HS-27A (cell line): ENCODE measurements at places on chromosomes 16 and 17.

- DNase-seq, result no peak
Measured at GRCh38 chr17:48814504-48814903, 2.5 kb downstream of the TTLL6 start.

GRCh38 chr17:7336240-7337175 is at the start of gene ACAP1:
ACAP1 (plus strand) TSS chr17:7336529; CDS start chr17:7336735, 206 bp downstream.
- DNase-seq, result no peak

- DNase-seq, result no peak
Measured at GRCh38 chr17:14158707-14159106, 78.0 kb downstream of the CDRT15 start.

DNA sequence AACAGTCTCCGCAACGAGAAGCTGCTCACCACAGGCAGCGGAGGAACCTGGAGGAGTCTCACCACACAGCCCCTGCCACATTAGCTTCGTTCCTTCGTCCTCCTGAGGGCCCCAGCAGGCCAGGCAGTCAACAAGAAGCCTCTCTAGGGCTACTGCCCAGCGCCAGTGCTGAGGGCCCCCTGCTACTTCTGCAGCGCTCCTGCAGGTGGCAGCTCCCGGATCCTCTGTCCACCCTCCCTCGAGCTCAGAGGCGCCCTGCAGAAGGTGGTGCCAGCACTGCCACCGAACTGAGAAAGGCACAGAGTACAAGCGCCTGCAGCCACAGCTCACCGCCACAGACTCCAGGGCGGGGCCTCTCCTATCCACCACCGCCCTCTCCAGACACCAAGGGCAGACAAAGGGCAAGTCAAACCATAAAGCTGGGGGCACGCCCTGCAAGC is 27.3 kb downstream of the KDM8 start:
- DNase-seq, result no peak

- no peak for DNase-seq
Measured at GRCh38 chr16:68782198-68783174, 45.4 kb downstream of the CDH1 start.

- no peak for DNase-seq
Measured at GRCh38 chr17:4724650-4725049, 6.6 kb upstream of the MED11 start.

- DNase-seq, result no peak
Measured at GRCh38 chr17:37405955-37406634, 541 bp downstream of the ACACA start.

DNA sequence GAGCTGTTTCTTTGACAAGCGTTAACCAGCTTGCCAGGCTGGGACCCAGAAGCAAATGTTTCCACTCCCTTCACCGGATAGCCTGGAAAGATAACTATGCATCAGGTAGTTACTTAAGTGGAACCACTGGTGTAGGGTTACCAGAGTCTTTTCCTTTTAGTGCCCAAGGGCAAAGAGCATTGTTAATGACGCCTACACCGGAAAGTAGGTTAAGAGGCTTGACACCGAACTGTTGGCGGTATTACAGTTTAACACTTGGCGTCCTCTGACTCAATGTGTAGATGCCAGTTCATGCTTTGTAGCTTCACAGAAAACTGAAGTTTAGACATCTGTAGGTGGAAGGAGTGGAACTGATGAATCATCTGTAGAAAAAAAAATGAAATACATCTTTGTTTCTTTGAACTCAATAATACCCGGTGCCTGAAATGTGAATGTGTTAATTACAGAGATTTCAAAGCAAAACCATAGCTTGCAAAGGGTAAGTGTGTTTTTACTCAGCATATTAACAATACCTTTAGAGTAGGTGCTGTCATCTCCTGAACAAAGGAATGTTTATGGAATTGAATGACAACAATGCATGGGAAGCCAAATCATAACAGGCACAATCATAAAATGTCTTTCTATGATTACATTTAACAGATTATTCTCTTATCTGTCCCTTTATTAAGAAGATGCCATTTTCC is 426.7 kb upstream of the SALL1 start:
- DNase-seq, result no peak

- DNase-seq, result no peak
Measured at GRCh38 chr17:6668727-6669425, 17.3 kb downstream of the C17orf100 start.

DNA sequence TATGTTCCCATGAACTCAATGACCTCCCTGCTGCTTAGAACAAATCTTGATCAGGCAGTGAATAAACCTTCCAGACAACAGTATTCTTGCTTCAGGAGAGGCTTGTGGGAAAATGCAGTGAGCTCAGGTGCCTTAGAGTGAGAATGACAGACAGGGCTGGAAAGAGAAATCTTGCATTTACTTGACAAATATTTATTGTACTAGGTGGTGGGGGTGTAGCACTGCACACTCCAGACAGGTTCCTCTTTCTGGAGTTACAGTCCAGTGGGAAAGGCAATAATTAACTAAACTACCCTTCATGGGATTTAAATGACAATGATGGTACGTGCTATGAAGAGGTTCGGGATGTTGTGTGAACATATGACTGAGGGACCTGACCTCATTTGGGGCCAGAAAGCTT is 182.9 kb downstream of the SHISA9 start:
- no peak for DNase-seq

DNA sequence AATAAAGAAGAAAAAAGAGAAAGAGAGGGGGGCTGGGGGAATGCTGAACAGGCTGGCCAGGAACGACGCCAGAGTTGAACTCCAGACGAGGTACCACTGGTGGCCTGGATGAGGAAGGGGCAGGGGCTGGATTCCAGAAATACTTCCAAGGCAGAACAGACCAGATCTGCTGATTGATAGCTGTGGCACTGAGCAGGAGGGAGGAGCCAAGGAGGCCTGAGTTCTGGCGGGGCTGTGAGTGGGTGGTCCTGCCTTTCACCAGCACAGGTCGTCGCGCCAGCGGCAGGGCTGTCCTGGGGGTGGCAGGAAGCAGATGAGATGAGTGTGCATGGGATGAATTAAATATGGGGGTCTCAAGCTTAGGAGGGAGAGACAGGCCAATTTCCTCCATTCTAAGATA is 5.5 kb downstream of the CCDC42 start:
- DNase-seq, result no peak

GRCh38 chr17:17966399-17966798 is 5.8 kb downstream of the TOM1L2 start:
- no peak for DNase-seq

GRCh38 chr17:62626719-62627218 is 701 bp upstream of the MRC2 start:
- no peak for DNase-seq

DNA sequence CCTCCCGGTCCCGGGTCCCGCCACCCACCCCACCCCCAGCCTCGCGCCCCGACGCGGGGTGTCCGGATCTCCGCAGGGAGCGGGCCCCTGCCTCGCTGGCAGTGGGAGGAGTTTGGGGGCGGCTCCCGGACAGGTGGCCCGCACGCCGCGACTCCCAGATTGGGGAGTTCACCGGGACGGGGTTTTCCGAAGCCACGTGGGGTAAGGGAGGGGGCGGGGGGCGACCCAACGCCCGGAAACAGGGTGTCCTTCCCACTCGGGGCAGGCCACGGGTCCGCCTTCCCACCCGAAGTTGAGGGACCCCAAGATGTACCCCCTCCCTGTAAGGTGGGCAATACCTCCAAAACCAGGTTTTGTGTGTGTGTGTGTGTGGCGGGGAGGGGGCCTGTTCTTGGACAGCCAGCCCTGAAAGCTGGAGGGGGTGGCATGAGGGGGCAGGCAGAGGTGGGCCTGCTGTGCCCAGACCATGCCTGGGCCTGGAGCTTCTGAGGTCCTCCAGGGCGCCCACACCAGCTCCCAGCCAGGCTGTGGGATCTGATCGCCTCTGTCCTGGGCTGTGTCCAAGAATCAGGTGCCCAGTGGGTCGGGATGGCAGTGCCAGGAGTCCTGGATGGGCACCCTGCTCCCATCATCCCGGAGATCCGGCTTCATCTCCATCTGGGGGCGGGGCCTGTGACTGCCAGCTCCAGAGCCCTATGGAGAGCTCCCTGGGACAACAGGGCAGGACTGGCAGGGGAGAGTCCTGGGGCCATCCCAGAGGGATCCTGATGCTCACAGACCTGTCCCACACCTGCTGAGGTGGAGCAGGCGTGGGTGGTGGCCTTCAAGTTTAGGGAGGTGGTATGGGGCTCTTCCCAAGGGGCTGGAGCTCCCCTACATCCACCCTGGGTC is 767 bp downstream of the SYNGR2 start:
- no peak for DNase-seq

GRCh38 chr16:67897231-67897630 is 4.2 kb downstream of the PSKH1 start:
- DNase-seq, result no peak

GRCh38 chr16:54446639-54447038 is 160.1 kb upstream of the IRX3 start:
- no peak for DNase-seq

- DNase-seq, result no peak
Measured at GRCh38 chr16:22938647-22939046, 124.7 kb downstream of the HS3ST2 start.
